Activated CD4-positive, alpha-beta T cell treated with anti-CD3 and anti-CD28 coated beads, Interleukin-2, amount 10 ng/mL, durations not matched to agents 24 days and 14 days (primary cell): ENCODE measurements at places on chromosomes 6 and 20. TPM values are rescaled to one million over a fixed set of nuclear protein-coding genes. Genes with fewer than 3 reads are reported as not detected.

GRCh38 chr20:58747211-58747610, 54.6 kb downstream of the NPEPL1 start:
- DNase-seq, result peak; percentile 49

GRCh38 chr20:16124491-16124890, 448.8 kb downstream of the KIF16B start:
- no peak for DNase-seq

DNA sequence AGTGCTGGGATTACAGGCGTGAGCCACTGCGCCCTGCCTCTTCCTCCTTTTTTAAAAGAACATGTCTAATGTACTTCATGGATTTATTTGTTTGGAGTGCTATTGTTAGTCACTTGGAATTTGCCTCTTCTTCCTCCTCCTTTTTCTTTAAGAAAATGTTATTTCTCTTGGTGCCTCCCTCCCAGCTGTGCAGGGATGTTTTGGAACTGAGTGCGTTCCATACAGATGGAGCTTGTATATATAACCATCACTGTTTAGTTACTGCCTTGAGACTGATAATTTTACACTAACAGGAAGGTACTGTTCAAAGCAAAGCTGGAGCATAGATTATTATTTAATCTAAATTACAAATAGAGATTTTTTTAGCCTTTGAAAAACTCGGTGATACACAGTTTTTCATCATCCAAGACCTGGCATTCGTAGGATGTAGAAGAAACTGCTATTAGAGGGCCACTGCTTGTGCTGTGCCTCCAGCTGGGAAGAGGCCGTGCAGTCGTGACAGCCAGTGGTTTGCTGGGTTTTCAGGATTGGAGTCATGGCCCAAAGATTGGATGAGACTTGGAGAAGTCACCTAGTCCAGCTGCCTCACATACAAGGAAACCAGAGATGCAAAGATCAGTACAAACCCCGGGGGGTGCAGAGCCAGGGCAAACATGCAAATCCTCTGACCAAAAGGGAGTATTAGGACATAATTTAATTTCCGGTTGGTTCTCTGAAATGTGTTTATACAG, 123.1 kb downstream of the PLEKHG1 start:
- DNase-seq, result no peak

GRCh38 chr6:128394167-128394566, 126.2 kb downstream of the PTPRK start:
- no peak for DNase-seq

DNA sequence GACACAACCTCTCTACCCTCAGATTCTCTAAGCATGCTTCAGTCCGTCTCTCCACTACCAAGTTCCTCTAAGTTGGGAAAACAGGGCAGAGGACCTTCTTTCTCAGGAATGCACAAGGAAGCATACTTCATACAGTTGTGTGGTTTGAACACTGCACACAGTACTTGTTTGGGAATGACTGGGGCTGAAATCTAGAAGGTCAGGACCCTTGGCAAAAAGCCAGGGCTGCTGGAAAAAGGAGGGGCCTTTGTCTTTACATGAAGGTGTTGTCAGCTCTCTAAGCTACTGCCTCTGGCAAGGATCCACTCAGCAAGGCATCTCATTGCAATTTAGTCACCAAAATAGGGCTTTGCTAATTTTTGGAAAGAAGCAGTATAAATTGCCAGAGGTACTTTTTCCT, 20.7 kb upstream of the HEY2 start:
- DNase-seq, result no peak

- DNase-seq, result peak; percentile 88
These were observed at the start of gene HLA-DRA for GRCh38 chr6:32439602-32440214. Gene HLA-DRA (plus strand): TSS chr6:32439887. CDS start chr6:32439951, 64 bp downstream.

DNA sequence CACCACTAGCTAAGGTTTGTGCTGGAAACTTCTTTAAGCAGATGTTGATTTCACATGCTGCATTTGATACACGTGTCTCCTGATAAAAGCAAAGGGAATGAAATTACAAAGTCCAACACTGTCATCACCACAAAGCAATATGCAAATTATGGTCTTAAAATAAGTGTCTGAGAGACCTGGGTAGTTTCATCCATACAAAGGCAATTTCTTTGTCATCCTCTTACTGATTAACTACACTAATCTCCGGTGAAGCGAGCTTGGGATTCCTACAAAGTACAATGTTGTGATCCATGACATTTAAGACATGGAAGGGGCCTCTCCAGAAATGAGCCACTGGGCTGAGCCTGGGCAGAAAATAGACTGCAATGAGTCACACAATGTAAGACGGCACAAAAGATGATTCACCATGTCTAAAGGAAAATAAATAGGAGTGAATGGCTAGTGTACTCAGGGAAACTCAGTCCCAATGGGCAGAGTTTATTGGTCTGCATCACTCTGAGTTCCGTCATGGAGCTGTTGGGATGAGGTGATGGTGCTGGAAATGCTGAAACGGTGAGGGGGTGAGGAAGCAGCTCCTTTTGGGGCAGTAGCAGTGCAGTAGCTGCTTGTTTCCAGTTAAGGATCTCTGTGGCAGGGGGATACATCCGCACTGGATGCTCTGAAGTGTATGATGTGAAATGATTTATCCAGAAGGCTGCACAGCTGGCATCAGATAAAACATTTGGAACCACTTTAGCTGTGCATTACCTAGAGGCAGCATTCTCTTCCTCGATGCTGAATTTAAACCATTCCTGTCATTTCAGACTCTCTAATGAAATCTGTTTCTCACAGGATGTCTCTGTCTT, 103.3 kb downstream of the IBTK start:
- DNase-seq, result no peak

DNA sequence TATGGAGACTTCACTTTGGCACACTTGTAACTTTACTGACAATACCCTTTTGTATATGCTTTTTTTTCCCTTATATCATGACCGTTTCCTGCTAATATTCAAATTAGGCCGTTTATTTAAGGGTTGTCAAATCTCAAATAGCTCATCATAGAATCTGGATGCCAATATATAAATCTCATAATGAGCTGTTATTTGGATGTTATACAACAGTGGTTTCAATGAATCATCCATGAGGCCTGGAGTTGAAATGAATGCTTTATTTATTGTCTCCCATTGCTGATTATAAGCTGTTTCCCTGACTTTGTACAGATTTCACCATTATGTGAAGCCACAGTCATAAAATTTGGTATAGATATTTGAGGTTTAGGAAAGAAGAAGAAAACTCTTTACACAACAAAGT, 256.1 kb downstream of the PLCB1 start:
- DNase-seq, result no peak

DNA sequence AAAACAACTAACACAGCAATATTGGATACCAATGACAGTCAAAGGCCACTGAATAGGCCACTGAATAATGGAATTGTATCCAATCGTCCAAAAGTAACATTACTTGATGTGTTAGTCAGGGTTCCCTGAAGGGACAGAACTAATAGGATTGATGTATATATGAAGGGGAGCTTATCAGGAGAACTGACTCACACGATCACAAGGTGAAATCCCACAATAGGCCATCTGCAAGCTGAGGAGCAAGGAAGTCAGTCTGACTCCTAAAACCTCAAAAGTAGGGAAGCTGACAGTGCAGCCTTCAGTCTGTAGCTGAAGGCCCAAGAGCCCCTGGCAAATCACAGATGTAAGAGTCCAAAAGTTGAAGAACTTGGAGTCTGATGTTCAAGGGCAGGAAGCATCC, 571.4 kb downstream of the PRKN start:
- no peak for DNase-seq

DNA sequence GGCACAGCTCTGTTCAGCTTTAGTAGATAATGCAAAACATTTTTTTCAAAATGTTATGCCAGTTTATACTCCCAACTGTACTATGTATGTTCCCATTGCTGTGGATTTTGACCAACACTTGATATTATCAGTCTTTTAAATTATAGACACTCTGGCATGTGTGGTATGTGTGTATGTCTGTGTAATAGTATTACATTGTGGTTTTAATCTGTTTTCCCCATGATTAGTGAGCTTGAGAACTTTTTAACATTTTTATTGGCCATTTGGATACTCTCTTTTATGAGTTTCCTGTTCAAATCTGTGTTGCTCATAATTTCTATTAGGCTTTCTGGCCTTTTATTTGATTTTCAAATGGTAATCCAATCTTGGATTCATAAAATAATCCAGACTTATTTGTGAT, 69.2 kb upstream of the TXNDC5 start:
- no peak for DNase-seq

GRCh38 chr6:33343953-33344611, 26.5 kb upstream of the ZBTB22 start:
- peak; percentile 86 for DNase-seq

- no peak for DNase-seq
These were observed 80.1 kb upstream of the C6orf118 start for GRCh38 chr6:165389534-165389933.

DNA sequence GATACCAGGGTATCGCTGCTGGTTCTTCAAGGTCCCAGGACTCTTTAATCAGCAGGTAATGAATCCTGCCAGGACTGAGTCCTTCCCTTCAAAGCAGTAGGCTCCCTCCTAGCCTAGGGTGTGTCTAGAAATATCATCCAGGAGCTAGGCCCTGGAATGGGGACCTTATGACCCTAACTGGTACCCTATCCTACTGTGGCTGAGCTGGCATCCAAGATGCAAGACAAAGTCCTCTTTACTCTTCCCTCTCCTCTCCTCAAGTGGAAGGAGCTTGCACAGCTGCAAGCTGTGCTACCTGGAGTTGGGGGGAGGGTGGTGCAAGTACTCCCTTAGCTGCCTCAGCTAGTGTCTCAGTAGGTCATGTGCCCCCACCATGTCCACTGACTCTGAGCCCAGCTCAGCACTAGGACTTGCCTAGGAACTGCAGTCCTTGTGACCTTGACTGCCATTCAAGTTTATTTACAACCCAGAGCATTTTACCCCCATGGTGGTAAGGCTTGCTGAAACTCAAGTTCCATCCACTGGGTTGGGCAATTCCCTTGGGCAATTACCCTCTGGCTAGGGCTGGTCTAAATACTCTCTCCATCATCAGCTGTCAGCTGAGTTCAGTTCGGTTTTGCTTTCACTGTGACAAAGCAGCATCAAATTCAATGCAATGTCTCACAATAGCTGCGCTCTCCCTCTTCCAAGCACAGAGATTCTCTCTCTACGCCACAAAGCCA, 48.4 kb upstream of the TOP1 start:
- no peak for DNase-seq

- DNase-seq, result no peak
These were observed 75.8 kb downstream of the SYCP2L start for GRCh38 chr6:10962673-10963072.

GRCh38 chr6:25669413-25669812, 17.4 kb downstream of the SCGN start:
- DNase-seq, result no peak

DNA sequence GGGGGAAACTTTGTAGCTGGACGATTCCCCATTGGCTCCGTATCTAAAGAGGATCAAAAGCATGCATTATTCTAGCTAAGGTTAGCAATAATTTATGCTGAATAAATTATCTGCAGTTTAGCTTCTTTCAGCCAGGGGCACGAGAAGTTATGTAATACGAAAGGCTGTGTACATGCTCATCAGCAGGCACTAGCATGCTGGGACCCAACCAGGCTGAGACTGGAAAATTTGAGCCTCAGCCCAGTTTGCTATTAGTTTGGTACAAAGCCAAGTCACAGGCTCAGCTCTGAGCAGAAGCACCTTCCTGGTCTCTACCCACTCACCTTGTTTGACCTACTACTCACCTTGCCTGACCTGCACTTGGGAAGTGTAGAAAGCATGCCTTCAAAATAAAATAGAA, 328.1 kb upstream of the ARID1B start:
- no peak for DNase-seq

- DNase-seq, result no peak
These were observed 116.8 kb downstream of the NCOA3 start for GRCh38 chr20:47618479-47618878.

DNA sequence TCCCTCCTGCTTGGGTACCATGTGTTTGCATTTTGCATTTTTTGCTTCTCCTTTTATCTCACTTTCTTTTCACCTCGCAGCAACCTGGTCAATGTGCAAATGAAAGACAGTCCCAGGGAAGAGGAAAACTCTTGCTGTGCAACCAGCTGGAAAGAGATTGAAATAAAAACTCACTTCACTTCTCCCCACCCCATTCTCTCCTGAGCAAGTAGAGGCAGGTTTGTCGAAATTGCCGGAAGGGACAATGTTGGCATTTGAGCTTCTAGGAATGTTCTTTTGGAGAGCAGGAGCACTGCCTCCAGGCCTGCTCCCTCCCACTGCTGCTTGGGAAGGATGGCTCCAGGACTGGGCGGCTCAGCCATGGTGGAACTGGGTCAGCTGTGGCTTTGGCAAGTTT, 30.6 kb downstream of the KCNG1 start:
- no peak for DNase-seq

- peak; percentile 79 for DNase-seq
These were observed 97.5 kb downstream of the PSMG4 start for GRCh38 chr6:3356056-3356823.

- peak; percentile 51 for DNase-seq
These were observed 65.0 kb upstream of the IFNGR1 start for GRCh38 chr6:137283940-137284810.

Gene PSORS1C2
- not detected in 2 replicates for total RNA-seq

Gene ZC2HC1B
- total RNA-seq, result not detected in 2 replicates

Gene TREML4
- not detected in 2 replicates for total RNA-seq

Gene MOXD1
- 0.12 TPM in 1 of 2 replicates, not detected in the other for total RNA-seq
